ENCODE measurements at places on chromosomes 6 and 20.
A peak's percentile ranks its signal among the peaks of the same experiment; 100 is the strongest.

DNA sequence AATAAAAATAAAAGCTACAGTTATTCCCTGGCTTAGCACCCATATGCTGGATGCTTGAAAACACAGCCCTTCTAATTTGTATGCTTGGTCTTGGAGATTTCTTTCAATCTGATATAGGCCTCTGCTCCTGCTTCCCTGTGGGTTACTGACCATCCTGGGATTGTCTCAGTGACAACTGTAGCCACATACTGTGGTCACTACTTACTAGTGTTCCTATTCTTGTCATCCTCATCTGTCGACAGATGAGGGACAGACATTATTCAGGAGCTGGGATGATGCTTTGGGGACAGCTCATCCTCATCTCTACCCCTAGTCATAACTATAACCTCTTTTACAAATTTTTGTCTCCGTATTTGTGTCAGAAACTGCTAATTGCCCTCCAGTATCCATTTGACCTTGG, 388.9 kb upstream of the MAP3K7 start:
- DNase-seq, result no peak

- DNase-seq, result no peak
Observed at GRCh38 chr6:128233531-128233930, 286.9 kb downstream of the PTPRK start.

DNA sequence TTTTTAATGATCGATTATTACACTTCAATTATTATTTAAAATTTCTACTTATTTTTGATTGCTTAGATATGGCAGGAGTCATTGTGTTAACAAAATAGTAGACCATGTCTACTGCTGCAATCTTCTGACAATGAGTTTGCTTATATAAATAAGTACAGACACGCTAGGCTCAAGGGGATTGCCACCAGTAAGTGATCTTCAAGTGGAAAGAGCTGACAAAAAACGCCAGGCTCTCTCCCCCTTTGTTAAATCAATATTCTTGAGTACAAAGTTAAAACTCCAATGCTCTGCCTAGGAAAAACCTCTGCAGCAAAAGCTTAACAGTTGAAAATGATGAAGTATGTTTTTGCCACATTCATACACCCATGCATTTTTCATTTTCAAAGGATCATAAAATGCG, 738.1 kb downstream of the HDGFL1 start:
- peak; percentile 37 for DNase-seq

GRCh38 chr6:136466777-136467176, 83.4 kb downstream of the MAP7 start:
- DNase-seq, result peak; percentile 91

GRCh38 chr20:44050925-44051660, 135.9 kb downstream of the JPH2 start:
- no peak for DNase-seq

Measured in NCI-H1417 (cell line).